ENCODE measurements at places on chromosomes 3 and 15.

DNA sequence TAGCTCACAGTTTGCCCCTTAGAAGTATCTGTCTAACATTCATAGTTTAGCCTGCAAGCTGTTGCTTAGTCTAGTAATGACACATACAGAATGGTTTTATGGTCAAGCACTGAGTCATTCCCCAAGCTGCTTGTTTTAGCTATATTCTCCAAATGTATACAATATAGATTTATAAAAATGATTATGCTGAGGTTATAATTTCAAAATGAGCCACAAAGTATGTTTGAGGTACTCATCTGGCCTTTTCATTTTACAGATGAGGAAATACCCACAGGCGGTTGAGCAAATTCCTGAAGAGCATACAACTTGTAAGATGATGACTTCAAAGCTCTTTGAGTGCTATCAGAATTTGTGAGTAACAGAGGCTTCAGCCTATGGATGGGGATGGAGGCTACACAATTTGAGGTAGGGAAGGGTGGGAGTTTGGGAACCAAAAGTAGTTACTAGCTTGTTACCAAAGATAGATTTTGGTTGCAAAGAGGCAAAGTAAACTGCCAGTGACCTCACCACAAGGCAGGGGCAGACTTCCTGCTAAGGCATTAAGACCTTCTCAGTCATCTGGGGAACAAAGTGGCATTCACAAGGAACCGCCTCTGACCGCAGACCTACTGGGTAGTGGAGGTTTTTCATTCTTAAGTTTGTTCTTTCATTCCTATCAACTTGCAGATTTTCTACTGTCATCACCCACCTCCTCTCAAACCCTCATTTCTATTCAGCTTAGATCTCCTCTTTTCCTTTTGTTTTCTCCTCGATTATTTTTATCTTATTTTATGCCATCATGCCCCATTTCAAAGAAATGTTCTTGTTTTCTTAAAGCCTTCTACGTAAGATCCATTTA, 257.2 kb upstream of the NECTIN3 start:
- no peak for DNase-seq

- DNase-seq: peak; percentile 33
These were observed 6.0 kb upstream of the SLC28A1 start for GRCh38 chr15:84878504-84878903.

DNA sequence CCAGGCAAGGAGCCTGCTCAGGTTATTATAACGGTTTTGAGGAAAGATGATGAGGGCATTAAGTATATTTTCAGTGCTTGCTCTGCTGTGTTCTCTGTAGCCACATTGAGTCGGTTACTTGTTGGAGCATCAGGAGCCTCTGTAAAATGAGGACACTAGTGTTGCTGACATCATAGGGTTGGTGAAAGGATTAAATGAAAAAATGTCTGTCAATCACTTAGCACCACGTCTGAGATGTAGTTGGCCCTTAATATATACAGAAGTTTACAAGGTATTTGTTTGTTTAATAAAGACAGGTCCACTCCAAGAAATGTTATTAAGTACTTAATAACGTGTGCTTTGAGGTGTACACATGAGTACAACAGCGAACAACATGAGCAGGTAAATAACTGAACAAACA, 735 bp upstream of the SLC25A26 start:
- no peak for DNase-seq

DNA sequence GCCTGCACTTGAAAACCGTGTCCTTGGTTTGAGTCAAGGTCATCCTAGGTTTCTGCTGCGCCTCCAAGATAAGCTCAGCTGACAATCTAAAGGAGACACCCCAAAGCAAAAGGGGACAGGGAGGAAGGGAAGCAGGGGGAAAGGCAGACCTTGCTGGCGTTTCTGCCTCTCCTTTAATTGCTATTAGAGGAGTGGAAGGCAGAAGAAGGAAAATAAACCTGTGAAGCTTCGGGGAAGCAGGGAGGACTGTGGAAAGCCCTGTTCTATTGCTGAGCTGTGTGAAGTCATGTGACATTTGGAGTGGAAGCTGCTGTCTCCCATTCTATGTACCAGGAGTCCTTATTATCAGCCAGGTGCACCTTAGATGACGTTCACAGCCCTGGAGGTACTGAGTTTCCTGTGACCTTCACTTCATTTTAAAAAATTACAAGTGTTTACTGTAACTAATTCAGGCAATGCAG, 21.5 kb upstream of the CHD2 start:
- DNase-seq: no peak

DNA sequence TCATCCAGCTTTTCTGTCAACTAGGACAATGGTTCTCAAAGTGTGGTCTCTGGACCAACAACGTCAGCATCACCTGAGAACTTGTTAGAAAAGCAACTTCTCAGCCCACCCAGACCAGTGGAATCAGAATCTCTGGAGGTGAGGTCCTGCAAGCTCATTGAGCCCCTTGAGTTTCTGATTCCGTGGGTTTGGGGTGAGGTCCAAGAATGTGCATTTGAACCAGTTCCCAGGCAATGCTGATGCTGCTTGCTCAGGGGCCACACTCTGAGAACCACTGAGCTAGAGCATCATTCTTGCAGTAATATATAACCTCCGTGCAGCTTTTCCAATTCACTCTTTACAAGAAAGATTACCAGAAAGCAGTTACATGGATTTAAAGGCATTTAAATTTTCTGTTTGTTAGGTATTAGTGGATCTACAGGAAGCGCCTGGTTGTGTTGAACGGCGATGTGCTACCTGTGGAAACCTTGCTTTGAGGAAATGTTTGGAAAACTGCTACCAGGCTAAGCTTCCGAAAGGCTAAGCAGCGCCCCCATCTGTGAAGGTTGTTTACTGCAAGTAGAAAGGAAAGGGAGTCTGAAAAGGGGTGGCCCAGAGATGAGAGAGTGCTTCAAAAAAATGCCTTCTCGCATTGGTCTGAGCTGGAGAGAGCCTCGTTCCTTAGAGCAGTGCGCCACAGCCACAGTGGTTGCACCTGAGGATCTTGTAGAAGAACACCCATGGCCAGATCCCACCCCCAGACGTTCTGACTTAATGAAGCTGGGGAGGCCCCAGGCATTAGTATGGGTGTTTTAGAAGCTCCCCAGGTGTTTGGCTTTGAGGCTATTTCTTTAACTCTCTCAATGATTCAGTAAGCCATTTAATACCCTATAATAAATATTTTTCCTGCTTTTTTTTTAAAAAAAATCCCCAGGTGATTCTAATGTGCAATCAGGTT, 50.0 kb downstream of the RLBP1 start:
- DNase-seq: no peak

DNA sequence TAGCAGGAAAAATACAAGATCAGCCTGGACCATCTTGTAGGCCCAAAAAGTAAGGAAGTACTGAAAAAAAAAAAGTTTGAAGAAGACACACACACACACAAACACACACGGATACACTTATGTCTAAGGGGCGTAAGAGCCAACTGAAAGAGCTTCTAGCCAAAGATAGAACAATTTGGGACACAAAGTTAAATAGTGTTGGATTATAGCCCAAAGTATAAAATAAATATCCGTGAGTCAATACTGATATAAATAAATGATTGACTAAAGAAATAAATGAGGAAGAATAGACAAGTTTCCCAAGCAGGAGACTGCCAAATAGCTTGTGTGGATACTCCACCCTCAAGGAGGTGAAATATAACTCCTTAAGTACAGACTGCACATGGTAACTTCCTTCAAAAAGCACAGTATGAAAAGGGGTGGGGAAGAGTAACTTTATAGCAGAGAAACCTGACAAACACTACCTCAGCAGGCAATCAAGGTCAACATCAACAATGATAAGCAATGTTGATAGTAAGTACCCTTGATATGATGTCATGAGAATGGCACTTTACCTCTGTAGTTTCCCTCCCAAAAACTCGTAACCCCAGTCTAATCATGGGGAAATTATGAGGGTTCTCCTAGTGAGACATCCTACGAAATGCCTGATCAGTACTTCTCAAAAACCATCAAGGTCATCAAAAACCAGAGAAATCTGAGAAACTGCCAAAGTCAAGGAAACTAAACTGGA, 187.3 kb upstream of the ATP11B start:
- no peak for DNase-seq

DNA sequence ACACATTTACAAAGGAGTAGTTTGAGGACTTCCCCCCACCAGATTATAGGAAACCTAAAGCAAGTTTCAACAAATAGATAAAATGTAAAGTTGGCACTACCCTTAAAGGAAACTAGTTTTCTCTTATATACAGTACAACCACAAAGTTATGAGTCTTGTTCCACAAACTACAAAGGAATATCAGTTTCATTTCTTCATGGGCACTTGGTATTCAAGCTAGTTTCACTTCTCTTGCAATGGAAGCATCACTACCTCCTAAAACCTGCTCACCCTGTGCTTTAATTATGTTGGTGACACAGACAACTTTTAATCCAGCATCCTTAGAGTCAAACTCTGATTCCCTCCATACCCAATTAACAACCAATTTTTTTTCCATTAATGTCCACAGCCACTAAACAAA, 707.0 kb downstream of the ROBO2 start:
- DNase-seq: no peak

DNA sequence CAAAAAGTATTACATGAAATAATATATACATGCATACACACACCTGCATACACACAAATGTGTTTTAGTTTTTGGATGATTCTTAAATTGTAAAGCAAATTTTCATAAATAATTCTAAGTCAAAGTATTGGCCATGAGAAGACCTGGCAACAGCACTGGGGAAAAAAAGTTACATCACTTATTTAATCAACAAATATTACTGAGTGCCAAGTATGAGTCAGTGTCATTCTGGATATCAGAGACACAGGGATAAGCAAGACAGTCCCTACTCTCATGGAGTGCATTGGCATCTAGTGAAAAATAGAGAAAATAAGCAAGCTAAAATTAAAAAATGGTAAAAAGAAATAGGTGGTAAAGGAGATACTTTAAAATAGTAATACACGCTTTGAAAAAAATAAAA, 29.4 kb upstream of the GUCA1C start:
- no peak for DNase-seq

- DNase-seq: no peak
These were observed 6.5 kb upstream of the BCL2A1 start for GRCh38 chr15:79977431-79978054.

DNA sequence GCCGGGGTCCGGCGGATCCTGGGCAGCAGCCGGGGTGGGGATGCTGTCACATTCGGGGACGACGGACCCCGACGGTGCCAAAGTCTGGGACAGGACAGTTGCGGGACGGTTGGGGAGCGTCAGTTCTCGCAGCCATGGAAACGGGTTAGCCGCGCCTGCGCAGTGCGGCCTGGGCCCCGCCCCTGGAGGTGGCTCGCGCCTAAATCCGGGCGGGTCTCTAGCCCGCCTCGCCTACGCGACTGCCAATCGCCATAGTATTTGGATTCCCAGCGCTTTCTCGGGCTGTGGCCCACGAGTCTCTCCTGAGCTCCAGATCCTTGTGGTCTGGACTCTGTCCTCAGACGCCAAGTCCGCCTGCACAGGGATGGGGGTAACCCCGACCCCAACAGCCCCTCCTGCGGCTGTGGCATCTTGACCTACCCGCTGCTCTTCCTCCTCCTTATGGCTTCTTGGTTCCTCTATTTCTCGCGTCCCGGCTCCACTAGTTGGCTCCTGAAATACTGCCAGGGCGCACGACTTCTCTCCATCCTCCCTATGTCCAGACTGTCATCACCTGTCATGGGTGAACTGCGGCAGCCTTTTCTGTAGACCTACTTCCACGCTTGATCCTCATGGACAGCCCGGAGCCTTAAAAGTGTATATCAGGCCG, at the start of gene ZMYND10:
Gene ZMYND10 (minus strand): TSS at position 147 of the 649 bp plus-strand sequence. CDS start 153 bp downstream, outside the sequence.
- no peak for DNase-seq

- DNase-seq: no peak
These were observed 53.0 kb downstream of the PCSK6 start for GRCh38 chr15:101436526-101436925.

GRCh38 chr15:101250341-101250831, 1.5 kb downstream of the CHSY1 start:
- DNase-seq: no peak

DNA sequence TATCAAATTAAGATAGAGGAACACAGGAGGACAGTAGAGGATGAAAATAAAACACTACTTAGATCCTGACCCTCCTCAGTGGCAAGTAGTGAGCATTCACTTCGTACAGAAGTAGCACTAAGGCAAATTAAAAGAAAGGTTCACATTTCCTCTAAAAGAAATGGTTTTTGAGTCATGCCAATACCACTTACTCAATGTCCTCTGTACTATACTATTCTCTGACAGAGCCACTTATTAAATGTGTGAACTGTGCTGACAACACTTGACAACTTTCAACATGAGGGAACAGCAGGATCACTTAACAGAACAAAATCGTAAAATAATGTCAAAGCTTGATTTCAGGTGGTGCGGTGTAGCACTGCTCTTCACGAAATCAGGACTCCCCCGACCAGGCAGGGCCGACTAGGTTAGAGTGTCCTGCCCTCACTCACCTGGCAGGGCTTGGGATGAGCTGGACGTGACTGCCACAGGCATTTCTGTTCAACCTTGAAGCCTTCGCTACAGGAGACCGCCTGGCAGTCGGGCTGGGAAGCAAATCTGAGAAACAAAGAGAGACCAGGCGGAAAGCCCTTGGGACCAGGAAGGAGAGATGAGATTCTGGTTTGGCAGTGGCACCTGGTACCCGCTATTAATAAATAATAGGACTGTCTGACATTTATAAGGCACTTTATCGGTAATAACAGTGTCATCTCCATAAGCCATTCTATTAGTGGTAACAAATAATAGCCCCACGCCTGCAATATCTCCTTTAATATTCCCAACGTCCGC, 611 bp upstream of the SLC27A2 start:
- no peak for DNase-seq

DNA sequence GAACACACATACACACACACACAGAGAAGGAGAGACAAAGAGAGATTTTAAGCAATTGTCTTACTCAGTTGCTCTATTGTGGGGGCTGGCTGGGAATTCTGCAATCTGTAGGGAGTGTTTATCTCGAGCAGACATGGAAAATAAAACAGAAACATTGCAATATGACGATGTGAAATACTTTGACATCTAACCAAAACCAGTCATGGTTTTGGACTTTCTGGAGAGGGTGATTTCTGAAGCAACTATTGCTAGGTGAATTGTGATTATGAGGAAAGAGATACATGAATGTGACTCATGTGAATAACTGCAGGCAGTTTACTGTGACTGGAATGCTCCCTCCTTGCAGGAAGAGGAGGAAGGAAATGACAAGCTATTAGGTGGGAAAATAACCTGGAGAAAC, 12.3 kb upstream of the PHLDB2 start:
- DNase-seq: no peak

DNA sequence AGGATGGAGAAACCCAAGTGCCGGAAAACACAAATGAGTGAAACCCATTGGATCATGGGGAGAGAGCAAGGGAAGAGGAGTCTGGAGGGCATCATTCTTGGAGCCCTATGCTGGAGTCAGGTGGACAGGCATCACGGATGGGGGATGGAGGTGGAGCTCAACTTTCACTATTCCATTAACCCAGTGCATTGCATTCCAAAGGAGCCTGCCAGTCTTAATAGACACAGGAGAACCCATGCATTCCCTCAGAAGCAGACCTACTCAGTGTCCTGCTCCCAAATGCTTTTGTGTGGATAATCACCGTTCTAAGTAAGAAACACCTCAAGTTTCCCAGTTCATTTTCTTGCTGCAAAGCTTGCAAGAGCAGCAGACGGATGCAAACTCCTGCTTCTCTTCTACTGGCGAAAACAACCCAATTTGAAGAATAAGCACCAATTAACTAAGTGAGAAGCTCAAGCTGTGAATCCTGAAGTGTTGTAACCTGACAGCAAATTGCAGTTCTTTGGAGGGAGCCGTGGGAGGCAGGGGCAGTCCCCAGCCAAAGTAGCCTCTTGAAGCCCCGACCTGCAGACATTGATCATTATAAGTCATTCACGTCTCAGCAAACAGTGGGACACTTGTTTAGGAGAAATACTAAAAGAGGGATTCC, 25.3 kb downstream of the SEMA5B start:
- no peak for DNase-seq
